CD4-positive, alpha-beta T cell (primary cell): ENCODE measurements at places on chromosomes 1 and 21. TPM values are rescaled to one million over a fixed set of nuclear protein-coding genes. Genes with fewer than 3 reads are reported as not detected.

DNA sequence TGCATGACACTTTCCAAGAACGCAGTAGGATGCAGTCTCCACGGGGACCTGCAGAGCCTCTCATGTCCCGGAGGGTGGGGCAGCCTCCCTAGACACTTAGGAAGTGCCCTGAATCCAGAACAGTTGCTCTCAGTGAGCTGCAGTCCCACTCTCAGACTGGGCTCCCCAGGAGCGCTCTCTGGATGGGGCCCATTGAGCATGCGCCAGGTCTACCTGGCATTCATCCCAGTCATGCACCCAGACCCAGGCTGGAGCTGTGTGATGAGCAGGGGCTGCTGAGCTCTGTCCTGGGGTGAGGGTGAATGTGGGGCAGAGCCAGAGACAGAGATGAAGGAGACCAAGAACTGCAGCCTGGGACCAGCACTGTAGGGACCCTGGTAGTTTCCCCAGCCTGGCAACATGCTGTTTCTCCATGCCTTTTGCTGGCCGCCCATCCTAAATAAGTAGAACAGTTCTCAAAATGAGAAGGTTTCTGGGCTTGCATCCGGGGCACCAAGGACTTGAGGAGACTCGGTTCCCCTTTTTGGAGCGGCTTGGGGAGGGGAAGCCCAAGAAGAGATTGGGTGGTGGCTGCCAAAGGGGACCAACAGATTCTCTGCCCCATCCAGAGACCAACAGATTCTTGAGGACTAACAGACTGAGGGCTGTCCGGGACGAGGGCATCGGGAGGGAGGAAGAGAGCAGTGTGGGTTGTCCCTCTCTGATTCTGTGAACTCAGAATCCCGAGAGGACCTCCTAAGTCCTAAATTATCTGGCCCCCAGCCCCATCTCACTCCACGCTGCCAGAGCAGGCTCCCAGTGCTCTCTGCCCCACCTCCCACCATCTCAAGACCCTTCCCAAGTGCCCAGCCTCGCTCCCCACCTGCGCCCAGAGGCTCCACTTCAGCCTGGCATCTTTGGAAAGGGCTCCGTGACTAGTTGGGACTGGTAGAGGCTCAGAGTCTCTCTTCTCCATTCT, 1.0 kb upstream of the PGLYRP4 start:
- H3K4me3 ChIP-seq = no peak overlapping the region
- H3K27ac ChIP-seq = no peak overlapping the region
- H3K27me3 ChIP-seq = peaks cover 3% of the 10 kb centered on the region
- no peaks in the 10 kb centered on the region for H3K36me3 ChIP-seq
- peaks cover 20% of the 10 kb centered on the region for H3K4me1 ChIP-seq
- DNase-seq = no peak

The TRABD2B gene
- not detected for total RNA-seq

DNA sequence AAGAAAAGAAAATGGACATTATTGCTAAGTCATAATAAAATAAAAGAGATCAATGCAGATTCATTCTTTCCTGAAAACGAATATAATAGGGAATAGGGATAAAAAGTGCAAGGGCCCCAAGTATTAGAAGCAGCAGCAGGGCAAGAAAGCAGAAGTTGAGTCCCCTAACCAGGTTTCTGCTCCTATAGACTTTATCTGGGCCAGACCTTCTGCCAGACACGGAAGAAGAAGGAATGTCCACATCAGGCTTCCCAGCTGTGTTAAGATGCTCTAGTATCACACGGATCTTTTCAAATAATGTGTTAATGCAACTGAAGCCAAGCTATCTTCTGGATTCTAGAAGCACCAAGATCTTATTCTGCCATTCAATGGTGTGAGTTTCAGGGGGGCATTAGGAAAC, 26.9 kb downstream of the CD244 start:
- H3K36me3 ChIP-seq = no peaks in the 10 kb centered on the region
- H3K4me3 ChIP-seq = no peak overlapping the region
- peaks cover 51% of the 10 kb centered on the region for H3K4me1 ChIP-seq
- H3K27me3 ChIP-seq = no peaks in the 10 kb centered on the region

DNA sequence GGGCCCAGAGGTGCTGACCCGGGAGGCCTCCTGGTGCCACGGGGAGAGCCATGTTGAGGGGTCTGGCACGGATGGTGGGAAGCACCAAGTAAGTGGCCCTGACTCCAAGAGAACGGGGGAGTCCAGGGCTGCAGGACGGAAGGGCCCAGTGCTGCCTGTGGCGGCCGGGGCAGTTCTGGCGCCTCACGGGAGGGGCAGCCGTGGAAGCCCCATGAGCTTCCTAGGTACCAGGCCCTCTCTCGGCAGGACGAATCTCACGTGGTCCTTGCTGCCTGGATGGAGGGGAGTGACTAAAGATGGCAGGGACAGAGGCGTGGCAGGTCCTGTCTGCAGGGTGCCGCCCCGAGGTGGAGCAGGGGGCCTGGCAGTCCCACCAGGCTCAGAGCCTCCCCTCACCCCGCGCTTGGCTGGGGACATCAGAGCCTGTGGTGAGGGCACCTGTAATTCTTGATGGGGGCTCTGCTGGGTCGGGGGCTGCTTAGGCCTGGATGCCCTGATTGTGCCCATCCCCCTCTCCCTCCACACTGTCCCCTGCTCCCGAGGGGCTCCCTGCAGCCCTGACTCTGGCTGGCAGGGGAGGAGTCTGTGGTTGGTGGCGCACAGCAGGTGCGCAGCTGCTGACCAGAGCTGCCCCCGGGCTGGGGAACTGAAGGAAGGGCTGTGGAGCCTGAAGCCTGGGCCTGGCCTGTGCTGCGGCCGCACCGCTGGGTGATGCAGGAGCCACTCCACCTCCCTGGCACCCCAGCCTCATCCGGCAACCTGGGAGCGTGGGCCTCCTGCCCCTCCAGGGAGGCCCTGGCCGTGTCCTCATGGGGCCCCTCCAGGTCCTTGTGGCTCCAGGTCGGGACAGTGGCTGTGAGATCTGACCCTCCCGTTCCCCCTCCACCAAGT, 31.4 kb downstream of the POFUT2 start:
- no peak overlapping the region for H3K27ac ChIP-seq
- H3K4me3 ChIP-seq = no peak overlapping the region
- H3K27me3 ChIP-seq = peaks cover 9% of the 10 kb centered on the region
- H3K4me1 ChIP-seq = peaks cover 34% of the 10 kb centered on the region

The CAMK1G gene
- total RNA-seq = not detected

The TLR5 gene
- 2.5 TPM for total RNA-seq
